ENCODE measurements at places on chromosomes 5 and 9. TPM values are rescaled to one million over a fixed set of nuclear protein-coding genes. Genes with fewer than 3 reads are reported as not detected.
A peak's percentile ranks its signal among the peaks of the same experiment; 100 is the strongest.

ADAMTS2 gene
- total RNA-seq, result 5.9 TPM

SH3GL2 gene
- total RNA-seq, result 5.8 TPM

SLC12A2 gene
- total RNA-seq, result 17.9 TPM

DNA sequence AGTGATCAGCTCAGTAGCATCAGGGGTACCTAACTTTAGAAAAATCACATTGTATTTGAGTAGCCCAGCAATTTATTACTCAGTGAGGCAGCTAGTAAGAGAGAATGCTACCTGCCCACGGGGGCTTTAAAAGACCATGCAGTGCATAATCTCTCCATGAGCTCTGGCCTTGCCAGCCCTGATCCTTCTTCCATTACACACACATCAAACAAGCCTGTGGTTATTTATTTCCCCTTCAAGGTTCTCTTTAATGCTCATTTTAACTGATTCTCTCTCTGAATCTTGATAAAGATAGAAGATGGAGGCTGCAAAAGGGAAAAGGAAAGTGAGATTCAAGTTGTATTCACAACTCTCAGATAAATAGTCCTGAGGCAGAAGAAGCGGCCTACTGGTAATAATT lies 22.3 kb downstream of the ANKRD31 start:
- DNase-seq, result no peak

- no peak for DNase-seq
Observed at GRCh38 chr9:109901201-109901600, 121.2 kb downstream of the PALM2AKAP2 start.

DNA sequence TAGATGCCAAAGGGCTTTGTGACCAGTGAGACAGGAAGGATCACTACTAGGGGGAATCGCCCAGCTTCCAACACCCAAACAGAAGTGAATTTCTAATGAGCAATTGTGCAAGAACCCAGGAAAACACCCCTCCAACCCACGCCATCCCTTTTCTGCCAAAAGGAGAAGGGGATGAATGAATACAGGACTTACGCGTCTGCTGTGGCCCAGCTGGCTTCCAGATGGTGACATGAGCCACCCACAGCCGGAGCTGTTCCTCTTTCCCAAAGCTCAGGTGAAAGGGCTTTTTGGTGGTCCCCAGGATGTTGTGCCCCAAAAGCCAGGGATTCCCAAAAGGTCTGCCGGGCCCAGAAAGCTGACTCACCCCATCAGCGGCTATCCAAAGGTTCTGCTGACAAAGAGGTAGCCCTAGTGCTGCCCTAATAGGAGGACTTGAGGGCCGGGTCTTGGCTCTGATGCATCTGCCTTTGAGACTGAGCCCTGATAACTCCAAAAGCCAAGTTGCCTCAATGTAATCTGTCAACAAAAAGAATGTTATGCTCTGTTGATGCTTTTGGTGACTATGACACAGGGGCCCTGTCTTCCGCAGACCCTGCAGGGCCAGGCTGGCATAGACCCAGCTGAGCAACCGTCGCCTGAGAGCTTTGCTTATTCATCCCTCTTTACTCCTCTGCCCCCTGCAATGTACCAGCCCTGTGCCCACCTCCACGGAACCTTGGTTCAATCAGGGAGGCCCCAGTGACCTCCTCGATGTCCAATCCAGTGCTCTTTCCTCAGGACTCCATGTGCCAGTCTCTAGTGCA lies 14.5 kb downstream of the GSN start:
- DNase-seq, result no peak

DNA sequence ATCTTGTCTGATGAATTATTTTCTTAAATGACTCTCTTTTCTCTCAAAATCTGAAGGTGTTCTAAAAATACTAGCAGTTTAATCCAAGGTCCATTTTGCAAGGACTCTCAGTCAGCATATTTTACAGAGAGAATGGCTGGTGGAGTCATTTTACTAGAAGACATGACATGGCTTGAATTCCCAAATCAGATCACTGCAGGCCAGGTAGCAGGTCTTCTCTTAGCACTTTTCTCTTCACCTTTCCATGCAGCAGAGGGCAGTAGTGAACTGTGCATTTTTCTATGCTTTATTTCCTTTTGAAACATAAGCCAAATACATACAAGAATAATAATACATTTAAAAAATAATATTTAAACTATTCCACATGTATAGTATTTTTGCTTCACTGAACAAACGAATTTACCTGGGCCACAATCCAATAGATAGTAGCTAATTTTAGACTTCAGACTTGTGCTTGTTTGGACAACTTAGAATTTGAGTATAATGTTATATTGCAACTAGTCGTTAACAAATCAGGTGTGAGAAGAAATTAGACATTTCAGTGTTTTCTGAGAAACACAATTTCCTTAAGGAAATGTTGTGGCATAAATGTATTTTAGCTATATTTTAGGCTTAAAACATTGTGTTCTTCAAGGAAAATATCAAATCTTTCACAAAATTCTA lies 289.4 kb upstream of the DAB2 start:
- peak; percentile 31 for DNase-seq

- no peak for DNase-seq
Observed at GRCh38 chr5:53350368-53350767, 130.1 kb upstream of the FST start.

GRCh38 chr9:124820698-124821623 lies 32.3 kb upstream of the WDR38 start:
- DNase-seq, result no peak

DNA sequence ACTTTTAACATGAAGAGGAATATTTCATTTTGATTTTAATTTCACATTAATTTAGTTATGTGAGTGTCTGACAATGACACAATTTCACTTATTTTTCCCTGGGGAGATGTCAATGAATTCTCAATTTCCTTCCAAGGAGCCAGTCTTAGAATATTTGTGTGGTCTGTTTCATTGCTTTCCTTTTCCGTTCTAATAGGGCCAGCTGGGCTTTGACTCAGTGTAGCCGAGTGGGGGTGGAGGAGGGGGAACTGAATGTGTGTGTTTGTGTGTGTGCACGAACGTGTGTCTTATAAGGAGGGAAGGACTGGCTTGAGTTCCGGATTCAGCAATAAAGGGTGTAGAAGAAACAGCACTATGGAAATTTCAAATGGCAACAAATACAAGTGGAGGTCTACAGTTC lies 100.0 kb downstream of the BASP1 start:
- DNase-seq, result no peak

- no peak for DNase-seq
Observed at GRCh38 chr5:63043792-63044191, 465.2 kb downstream of the LRRC70 start.

- DNase-seq, result no peak
Observed at GRCh38 chr9:121658166-121658565, 6.7 kb downstream of the DAB2IP start.
